Osteocyte (in vitro differentiated cells): ENCODE measurements at places on chromosomes 7 and 10.

DNA sequence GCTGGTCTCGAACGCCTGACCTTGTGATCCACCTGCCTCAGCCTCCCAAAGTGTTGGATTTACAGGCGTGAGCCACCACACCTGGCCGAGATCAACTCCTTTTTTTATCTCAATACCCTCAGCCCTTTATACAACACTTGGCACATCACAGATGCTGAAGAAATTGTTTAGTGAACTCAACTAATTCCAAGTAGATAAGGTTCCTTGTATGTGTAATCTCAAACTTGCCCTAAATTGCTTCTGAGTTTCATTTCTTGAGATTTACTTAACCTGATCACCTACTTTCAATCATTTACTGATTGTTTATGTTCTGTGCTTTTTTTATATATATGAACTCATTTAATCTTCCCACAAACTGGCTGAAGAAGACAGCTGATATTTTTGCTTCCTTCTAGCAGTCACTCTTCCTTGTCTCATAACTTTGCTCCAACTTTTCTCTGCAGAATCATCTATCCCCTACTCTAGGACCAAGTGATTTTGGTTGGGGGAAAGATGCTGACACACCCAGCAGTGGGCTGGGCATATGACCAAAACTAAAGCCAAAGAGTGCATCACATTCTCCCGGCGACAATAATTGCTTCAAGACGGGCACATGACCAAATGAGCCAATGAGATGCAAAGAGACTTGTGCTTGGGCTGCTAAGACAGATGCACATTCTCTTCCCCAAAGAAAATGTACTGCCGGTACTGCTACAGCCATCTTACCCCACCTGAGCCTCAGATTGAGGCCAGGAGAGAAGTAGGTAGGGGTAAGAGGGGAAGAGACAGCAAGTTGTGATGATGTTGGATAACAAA lies 40.3 kb upstream of the ARID5B start:
- no peak for DNase-seq

- DNase-seq = no peak
Observed at GRCh38 chr7:14021069-14021468, 31.6 kb upstream of the ETV1 start.

GRCh38 chr10:132833421-132834111 lies 47.6 kb upstream of the NKX6-2 start:
- peak; percentile 80 for DNase-seq

GRCh38 chr10:104353325-104354048 lies at the start of gene CFAP58:
TSS of gene CFAP58 (plus strand) at chr10:104353833. CDS start at chr10:104353898, 65 bp downstream.
- DNase-seq = peak; percentile 92

GRCh38 chr7:139720186-139720585 lies 57.6 kb downstream of the HIPK2 start:
- DNase-seq = no peak

DNA sequence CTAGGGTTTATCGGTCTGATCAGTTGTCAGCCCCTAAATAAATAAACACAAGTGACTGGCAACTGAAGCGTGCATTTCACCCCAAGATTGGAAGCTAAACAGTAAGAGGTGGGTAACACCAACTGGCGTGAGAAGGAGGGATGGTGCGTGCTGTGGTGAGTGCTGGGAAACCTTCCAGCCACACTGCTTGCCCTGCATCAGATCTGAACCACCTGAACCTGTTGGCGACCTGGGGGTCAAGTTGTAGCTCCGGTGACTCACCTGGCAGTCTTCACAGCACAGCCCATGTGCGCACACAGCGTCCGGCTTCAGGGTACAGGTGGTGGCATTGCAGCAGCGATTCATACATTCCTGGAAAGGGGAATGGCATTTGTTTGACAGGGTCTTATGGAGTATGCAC lies 170.1 kb downstream of the FANK1 start:
- no peak for DNase-seq

- no peak for DNase-seq
Observed at GRCh38 chr10:86632009-86632800, 22.1 kb upstream of the OPN4 start.

- DNase-seq = peak; percentile 60
Observed at GRCh38 chr10:44424298-44424697, 39.4 kb upstream of the CXCL12 start.

DNA sequence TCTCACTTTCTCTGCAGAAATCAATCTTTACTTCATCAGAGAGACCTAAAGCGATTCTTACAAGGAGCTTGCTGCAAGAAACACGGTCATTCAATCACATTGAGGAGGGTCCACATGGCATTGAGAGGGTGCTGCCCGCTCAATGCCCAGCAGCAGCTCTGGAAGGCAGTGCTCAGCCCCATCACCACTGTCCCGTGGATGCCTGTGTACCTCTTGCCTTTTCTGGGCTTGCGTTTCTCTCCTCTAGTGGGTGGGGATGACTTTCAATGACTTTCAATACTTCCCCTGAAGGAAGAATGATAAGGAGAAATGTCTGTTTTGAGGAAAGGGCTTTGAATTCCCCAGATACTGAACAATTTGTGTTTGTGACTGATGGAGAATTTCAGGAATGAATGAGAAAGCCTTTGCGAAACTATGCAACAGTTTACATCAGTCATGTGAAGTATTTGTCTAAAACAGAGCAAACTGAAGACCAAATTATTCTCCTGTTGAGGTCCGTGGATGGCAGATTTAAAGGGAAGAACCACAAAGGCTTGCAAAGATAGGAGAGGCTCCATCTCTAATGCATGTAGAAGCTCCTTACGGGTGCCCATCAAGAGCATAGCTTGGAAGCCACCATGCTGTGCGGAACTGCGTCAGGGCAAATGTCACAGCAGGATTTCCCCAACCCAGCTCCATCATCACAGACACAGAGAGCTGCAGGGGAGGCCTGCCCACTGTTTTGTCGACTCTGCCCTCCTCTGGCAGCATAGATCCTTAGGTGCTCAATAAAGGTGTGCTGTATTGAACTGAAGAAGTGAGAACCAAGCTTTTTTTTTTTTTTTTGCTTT lies 6.6 kb upstream of the ZNF22 start:
- DNase-seq = no peak

DNA sequence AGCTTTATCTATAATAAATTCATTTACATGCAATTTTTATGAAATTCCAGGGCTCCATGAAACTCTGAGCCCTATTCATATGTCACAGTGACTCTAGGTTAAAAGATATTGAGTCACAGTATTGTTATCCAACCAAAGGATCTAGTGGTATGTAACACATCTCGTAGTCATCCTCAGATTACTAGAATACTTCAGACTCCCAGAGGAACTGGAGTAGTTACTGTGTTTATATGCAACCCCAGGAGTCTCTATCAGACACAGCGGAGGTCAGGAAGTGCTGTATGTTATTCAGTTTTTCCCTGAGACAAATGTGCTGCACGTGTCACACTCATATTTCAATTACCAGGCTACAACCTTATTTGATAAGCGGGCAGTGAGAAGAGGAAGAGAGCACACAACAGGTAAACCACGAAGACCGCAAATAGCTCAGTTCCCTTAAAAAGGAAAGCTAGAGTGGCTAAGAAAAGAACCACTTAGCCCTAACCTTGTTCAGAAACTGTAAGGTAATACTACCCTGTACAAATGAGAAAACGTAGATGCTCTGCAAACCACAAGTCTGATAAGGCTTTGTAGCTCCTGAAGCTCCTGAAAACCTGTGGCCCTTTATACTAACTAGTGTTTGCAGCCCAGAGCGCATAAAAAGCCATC lies 114.0 kb upstream of the CNTNAP2 start:
- no peak for DNase-seq

DNA sequence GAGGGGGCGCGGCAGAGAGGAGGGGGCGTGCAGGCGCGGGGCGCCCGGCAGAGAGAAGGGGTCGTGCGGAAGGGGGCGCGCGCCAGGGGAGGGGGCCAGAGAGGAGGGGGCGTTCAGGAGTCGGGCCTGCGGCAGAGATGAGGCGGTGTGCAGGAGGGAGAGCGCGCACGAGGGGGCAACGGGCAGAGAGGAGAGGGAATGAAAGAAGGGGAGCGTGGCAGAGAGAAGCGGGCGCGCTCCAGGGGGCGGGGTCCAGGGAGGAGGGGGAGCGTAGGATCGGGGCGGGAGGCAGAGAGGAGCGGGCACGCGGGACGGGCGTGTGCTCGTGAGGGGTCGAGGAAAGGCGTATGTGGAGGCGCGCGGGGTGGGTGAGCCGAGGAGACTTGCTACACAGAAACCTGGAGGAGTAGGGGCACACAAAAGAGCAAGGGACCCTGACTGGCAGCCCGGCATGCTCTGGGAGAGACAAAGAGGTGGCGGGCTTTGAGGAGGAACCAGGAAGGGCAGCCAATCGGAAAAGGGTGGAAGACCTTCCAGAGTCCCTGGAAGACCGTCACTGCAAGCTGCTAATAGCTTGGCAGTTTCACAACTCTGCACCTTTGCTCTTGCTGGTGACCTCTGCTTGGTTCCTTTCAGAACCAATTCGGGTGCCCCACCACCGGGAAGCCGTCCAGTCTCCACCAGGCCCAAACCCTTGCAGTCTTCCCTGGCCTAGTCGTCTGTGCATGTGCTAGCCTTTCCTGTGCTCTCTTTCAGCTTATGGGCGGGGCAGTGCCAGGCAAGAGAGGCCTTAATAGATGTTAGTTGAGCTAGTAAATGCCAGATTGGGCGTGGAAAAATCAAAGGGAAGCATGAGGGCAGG lies 639 bp downstream of the DYDC2 start:
- no peak for DNase-seq

- DNase-seq = no peak
Observed at GRCh38 chr10:104122225-104123107, 495 bp downstream of the SFR1 start.

GRCh38 chr10:79088176-79088575 lies 19.4 kb downstream of the ZMIZ1 start:
- DNase-seq = no peak

DNA sequence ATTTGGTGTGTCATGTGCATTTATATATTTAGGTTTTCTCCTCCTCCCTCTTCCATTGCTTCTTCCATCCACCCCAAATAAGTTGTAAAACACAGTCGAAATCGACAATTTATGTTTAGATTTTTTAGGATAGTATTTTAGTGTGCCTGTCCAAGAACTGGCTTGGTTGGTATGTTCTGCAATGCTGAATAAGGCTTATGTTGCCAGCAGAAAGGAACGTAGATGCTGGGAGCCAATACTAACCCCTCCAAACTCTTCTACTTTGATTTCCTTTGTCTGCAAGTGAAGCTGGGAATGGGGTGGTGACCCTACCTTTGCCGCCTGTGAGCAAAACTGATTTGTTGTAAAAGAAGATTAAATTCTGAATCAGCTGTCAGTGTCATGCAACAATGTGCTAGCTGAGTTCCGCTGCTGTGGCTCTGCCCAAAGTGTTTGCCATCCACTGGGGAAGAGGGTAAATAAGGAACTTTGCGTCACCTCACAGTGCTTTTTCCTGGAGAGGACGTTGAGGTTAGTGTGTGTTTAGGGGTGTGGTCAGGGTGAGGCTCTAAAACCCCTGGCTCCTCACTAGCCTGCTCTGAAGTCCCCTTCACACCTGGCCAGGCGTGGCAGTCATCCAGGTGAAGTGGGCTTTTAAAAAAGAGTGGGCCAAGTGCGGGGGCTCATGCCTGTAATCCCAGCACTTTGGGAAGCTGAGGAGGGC lies 44.4 kb downstream of the TACC2 start:
- no peak for DNase-seq

DNA sequence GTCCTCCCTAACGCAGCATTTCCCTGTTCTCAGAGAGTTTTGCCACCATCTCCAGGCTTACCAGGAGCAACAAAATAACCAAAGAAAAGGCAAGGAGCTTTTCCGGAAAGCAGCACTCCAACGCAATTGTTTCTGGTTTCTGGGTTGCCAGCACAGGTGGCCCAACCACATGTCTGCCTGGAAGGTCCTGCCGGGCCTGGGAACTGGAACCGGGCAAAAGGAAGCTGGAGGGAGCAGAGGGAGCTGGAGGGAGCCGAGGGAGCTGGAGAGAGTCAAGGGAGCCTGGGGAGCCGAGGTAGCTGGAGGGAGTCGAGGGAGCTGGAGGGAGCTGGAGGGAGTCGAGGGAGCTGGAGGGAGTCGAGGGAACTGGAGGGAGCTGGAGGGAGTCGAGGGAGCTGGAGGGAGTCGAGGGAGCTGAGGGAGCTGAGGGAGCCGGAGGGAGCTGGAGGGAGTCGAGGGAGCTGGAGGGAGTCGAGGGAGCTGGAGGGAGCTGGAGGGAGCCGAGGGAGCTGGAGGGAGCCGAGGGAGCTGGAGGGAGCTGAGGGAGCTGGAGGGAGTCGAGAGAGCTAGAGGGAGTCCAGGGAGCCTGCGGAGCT lies 54.6 kb downstream of the STK32C start:
- DNase-seq = no peak

DNA sequence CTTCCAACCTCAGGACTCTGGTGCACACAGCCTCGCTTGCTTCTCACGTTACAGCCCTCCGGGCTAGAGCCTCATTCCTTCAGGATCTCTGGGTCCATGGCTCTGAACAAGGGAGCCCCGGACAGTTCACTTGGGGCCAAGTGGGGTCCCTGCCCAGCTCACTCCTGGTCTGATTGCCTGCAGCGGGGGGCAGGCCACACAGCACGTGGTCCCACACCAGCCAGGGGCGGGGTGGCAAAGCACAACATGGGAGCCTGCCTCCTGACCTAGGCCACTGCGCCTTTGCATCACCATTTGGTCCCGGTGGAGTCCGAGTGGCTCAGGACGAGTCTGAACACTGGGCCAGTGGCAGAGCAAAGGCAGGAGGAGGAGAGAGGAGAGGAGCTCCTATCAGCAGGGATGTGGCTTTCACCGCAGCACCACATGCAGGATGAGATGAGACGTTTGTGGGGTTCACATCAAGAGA lies 13.4 kb upstream of the CRYGN start:
- DNase-seq = no peak

- DNase-seq = no peak
Observed at GRCh38 chr7:10662982-10663884, 310.4 kb upstream of the PHF14 start.
